ENCODE measurements at places on chromosomes 6 and 20. TPM values are rescaled to one million over a fixed set of nuclear protein-coding genes. Genes with fewer than 3 reads are reported as not detected.

DNA sequence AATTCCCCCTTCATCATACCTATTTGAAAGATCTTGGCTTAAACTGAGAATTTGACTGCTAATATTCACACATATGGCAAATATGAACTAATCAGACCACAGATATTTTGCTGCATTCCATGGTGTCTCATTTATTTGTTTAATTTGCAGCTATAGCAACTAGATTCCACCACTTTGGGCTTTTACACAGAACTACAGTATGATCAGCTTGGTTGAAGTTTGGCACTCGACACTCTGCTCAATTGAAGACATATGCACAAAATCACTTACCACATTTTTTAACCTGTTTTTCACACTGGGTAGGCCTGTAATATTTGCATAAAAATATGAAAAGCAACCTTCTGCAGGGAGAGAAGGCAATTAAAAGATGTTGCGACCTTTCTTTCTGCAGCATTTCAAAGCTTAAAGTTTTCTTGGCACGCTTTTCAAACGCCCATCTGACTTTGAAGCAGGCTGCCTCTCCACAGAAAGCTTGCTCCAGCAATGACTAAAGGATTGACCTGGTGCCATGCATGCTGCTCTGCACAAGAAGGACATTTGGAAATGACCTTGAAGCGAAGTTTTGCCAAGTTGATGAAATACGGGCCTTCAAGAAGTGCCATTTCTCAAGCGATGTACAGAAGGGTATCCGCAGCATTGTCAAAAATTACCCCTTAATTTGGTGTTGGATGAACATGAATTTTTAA is 126.7 kb downstream of the AIG1 start:
- no peak for DNase-seq

DNA sequence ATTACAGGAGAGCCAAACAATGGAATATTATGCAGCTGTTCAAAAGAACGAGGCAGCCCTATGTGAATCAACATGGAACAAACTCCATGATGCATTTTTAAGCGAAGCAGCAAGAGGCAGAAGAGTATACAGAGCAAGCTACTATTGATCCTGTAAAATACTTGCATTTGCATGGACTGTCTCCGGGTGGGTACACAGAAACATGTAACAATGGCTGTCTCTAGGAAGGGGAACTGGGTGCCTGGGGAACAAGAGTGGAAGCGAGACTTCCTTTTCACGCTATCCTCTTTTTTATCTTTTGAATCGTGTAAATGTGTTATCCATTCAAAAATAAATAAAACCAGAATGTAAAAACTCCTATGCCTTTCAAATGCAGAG is 93.3 kb upstream of the SIRPA start:
- no peak for DNase-seq

DNA sequence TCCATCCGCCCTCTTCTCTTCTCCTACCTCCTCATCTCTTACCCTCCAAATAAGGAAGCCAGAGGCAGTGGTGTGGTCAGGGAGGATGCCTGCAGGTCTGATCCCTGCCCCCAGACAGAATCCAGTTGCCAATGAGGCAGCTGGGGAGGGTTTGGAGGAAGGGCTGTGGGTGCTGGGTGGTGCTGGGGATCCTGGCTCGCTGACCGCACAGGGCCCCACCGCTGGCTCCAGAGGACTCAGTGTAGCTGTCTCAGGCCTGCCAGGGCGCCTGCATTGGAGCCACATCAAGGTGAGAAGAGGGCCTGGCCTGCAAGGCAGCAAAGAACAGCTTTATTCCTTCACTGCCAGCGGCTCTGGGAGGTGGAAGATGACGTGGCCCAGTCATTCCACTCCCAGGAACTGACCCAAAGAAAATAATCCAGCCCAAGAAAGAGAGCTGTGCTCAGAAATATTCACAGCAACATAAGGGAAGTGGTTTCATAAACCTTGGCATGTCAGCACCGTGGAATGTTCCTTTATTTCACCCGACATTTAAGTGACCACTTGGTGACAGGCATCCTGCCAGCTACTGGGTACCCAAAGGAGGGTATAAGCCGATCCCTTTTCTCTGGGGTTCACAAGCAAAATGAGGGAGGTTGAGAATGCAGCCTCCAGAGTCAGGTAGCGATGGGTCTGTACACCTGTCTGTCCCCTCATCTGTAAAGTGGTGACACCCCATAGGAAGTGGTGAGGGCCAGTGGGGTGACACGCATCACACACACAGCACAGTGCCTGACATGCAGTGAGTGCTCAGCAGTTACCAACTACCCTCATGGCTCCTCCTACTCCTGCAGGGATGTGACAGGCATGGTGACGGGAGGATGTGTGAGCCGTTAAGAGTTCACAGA is 125.1 kb downstream of the SNX5 start:
- peak; percentile 50 for DNase-seq

DNA sequence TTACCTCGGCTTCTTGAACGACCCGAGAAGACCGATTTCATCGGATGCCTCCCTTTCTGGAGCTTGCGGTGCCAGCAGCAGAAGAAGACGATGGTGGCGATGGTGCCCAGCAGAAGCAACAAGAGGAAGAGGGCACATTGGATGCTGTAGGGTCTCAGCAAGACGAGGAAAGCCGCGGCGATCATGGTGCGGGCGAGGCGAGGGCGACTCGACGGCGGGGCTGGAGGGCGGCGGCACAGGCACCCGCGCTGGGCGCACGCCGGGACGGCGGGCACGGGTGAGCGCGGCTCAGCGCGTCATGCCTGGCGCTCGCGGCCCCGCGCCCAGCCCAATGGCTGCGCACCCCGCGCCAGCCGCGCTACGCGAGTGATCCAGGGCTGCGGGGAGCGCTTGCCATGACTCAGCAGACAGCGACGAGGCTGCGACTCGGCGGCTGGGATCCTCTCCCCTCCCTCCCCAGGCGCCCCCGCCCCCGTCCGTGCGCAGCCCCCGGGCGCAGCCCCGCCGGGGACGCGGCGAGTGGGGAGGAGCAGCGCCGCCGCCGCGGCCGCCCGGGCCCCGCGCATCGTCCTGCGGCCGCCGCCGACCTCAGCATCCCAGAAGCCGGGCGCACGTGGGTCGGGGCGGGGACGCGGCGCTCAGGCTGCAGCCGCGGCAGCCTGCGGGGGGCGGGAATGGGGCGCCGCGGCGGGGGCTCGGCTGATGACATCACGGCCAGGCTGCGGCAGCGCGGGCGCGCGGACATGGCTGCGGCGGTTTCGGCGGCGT is at the start of gene BEND6:
BEND6 (plus strand) TSS at position 705 of the 768 bp plus-strand sequence. CDS start 26,704 bp downstream, outside the sequence.
- peak; percentile 26 for DNase-seq

DNA sequence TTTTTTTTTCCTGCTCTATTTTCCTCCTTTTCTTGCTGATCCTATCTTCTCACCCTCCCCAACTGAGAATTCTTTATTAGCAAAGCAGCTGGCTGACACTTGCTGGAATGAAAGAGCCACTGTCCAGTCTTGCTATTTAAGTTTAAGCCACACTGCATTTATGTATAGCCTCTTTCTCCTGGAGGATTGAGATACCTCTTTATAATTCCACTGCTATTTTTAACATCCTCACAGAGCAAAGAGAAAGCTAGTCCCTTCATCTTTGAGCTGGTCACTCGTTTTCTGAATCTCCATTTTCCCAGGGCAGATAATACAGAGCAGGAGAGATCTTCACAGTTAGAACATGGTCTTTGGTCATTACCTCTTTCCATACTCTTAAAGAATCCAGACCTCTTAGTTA is 36.0 kb upstream of the EEF1A1 start:
- no peak for DNase-seq

- no peak for DNase-seq
Observed at GRCh38 chr6:163036160-163036645, 308.4 kb downstream of the PACRG start.

DNA sequence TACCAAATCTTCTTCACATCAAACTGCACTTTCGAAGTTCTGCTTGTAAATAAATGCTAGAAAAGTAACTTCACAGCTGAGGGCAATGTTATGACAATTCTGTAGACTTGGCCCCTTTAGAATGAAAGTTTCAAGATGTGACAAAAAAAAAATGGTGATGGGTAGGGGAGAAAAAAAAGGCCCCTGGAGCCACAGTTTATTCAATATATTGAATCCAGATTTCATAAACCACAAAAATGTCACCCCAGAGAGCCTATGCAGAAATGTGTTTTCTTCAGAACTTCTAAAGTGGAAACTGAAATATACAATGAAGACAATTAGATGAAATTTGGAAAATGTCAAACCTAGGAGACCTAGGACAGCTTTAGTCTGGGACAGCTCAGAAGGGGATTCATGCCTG is 143.1 kb downstream of the EDN3 start:
- no peak for DNase-seq

- DNase-seq = no peak
Observed at GRCh38 chr20:44781118-44781517, 29.2 kb downstream of the RIMS4 start.

DNA sequence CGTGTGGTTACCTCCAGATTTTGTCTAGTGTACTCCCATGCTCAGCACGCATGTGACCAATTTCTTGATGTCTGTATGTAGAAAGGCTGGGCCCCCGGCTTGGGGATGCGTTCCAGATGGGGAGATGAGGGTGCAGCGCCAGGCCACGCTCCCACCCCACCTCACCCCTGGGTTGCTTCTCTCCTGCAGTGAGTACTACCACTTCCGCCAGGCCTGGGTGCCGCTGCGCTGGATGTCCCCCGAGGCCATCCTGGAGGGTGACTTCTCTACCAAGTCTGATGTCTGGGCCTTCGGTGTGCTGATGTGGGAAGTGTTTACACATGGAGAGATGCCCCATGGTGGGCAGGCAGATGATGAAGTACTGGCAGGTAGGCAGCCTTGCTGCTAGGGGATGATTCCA is 11.5 kb upstream of the SRF start:
- DNase-seq = no peak

DNA sequence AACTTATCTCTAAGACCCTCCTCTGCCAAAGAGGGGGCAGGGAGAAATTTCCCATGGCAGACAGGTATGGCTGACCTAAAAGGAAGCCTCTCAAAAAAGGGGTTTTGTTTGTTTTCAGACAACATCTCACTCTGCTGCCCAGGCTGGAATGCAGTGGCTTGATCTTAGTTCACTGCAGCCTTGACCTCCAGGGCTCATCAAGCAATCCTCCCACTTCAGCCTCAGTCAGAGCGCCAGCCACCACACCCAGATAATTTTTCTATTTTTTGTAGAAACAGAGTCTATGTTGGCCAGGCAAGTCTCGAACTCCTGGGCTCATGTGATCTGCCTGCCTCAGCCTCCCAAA is 3.8 kb downstream of the EZR start:
- DNase-seq = no peak

GRCh38 chr6:102066301-102066700 is 672.8 kb downstream of the GRIK2 start:
- DNase-seq = no peak

GRCh38 chr20:15565786-15566185 is 1007.5 kb downstream of the KIF16B start:
- no peak for DNase-seq

GRCh38 chr20:1818247-1818840 is 76.9 kb upstream of the SIRPA start:
- DNase-seq = no peak

GRCh38 chr6:51411496-51412125 is 592.9 kb downstream of the TFAP2B start:
- no peak for DNase-seq

- no peak for DNase-seq
Observed at GRCh38 chr6:26657256-26657655, 2.3 kb downstream of the ZNF322 start.

DNA sequence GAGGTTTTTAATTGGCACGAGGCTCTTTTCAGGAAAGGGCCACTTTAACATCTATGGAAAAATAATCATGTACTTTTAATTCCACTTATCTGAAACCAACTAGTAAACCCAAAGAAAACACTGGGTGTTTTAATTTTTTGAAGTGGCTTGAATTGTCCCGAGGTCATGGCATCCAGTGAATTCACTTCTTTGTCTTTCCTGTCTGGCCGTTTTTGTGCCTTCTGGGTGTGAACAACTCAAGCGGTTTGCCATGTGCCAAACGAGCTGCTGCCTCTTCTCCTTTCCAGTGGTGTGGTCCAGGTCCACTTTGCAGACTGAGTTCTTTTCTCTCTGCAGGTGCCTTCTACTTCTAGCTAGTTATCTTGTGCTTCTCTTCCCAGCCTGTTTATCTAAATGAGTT is 117.5 kb downstream of the PLCB4 start:
- no peak for DNase-seq

DNA sequence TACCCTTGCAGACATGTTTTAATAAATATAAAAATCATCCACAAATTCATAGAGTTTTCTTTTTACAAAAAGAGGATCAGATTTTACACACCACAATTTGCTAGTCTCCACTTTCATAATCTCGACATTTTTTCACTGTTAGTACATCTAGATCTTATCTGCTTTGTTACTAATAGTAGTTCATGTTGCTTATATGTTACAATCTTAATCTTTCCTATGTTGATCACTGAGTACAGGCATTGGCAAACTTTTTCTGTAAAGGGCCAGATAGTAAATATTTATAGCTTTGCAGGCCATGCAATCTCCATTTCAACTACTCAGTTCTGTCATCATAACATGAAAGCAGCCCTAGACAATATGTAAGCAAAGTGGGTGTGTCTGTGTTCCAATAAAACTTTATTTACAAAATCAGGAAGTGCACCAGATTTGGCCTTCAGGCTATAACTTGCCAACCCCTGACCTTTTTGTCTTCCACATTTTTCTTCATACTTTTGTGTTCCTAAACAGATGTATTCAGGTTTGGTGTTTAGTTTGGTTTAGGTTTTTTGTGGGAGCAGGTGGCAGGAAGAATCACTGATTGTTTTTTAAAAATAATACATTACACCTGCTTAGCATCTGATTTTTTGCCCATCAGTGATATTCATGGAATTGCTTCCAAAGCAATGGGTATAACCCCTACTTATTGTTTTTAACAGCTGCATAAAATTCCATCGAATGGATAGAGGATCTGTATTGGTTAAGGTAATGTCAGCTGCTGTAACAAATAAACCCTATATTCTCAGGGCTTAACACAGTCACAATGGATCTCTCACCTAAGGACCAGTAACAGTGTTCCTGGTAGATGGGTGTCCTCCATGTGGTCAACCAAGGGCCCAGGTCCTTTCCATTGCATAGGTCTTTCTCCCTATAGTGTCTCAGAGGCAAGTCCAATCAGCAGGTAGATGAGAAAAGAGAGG is 61.2 kb downstream of the EYA2 start:
- DNase-seq = no peak

Gene IL17F
- total RNA-seq = not detected

Gene BNIP5
- 7.4 TPM for total RNA-seq

Gene POM121L2
- not detected for total RNA-seq

Gene CCN2
- total RNA-seq = 315 TPM

Gene RNF182
- 0.14 TPM for total RNA-seq

Gene ZNF391
- 1.9 TPM for total RNA-seq
